ENCODE measurements at places on chromosomes 7 and 10.

DNA sequence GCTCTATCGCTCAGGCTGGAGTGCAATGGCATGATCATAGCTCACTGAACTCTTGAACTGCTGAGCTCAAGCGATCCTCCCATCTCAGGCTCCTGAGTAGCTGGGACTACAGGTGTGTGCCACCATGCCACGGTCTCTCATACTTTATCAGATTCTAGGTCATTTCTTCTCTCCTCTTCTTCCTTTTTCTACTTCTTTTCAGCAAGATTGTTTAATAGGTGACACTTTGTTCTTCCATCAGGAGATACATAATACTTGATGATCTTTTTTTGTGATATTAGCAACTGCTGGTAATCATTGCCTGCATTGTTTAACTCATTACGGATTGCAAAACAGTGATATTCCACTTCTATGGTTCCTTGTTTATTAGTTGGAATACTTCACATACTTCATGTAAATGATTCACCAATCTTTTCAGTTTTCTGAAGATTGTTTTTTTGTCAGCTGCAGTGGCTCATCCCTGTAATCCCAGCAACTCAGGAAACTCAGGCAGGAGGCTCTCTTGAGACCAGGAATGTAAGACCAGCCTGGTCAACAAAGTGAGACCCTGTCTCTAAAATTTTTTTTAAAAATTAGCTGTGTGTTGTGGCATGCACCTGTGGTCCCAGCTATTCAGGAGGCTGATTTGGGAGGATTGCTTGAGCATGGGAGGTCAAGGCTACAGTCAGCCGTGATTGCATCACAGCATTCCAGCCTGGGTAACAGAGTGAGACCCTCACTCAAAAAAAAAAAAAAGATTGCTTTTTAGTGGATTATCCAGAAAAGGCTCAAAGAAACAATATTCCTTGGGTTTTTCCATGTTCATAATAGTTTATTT is 36.2 kb upstream of the CHST3 start:
- peak; percentile 33 for DNase-seq

DNA sequence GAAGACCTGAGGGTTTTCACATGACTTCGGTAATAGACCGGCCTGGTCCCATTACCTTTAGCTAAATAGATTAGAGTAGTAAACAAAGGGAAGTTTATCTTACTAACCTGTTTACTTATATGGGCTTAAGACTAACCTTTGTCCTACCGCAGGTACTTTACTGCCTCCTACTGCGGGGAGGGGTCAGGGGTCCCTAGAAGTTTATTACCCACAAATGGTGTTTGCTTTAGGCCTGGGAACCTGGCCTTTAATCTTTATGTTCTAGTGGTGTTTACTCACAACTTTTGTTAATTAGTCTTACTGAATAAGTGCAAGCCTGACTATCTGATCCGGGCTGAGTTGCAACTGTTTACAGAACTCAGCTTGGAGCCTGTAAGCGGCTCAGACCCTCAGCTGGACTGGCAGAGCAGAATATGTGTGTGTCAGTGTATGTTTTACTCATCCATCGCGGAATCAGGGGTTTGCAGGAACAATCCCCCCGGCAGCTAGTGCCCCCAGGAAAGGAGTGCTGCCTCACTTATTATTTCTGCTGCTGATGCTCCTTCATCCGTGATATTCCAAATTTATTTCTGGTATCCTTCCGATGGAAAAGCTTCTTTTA is 578.9 kb upstream of the SEMA3D start:
- no peak for DNase-seq

DNA sequence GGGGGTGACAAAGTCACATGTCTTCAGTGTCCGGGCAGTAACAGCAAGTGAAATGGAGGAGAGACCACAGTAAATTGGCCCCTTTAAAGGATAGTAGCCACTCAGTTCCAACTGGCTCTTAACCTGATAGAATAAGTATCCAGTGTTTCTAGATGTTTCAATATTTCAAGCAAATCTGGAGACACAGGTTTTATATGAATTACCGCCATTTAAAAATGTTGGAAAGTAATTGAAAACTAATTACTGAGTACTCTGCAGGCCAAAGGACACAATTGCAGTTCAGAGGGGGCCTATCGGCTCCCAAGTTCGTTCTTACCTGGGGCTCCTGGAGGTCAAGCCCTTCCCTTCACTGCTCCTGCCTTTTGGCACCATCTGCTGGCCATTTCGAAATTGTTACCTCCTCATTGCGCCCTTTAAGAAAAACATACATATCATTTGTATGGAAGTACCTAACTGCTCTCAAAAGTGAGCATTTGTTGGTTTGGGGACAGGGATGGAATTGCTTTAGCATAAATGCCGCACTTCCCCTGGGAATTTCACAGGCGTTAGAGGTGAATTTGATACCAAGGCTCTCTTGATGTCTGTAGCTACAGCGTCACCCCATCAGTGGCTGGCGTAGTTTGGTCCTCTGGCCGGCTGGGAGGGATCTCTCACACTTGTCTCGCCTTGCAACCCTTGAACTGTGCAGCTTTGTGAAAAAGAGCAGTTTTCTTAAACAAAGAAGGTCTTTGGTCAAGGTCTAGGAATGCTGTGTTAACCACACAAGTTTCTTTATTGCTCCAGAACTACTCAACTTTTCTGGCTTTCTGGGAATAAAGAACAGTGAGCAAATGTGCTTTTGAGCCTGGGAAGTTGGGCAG is 220.0 kb downstream of the ARHGAP21 start:
- DNase-seq = peak; percentile 34

DNA sequence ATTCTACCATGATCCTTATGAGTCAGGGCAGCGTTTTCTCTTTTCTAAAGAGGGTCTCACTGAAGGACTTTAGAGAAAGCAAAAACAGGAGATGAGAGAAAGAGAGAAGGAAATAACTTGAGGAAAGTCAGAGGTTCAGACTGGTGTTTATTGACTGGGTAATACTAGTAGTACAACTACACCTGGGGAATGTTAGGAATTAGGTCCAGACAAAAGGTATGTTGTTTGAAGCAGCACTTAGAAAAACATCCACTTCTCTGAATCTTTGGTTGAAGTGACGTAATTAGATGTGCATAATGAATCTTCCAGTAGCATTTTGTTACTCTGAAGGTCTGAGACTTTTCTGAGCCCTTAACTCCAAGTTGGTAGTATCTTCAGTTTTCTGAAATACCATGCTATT is 380.3 kb upstream of the LRGUK start:
- DNase-seq = no peak

DNA sequence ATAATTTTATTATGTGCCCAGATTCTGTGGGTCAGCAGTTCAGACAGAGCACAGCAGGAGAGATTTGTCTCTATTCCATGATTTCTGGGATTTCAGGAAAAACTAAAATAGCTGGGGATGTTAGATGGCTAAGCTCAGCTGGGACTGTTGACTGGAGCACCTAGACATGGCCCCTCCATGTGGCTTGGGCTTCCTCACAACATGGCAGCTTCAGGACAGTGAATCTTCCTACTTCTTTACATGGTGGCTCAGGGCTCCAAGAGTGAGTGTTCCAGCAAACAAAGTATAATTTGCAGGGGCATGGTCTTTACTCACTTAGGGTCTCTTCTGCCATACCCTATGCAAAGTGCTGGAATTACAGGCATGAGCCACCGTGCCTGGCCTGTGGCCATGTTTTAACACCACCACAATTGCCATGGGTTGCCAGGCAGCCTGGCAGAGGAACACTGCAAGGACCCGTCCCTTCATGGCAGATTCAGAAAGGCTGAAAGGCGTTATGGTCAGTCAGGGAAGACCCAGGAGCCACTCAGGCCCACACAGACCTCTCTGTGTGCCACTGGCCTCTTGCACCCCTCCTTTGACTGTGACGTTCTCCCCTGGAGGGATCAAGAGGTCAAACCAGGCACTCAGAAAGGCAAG is 50.8 kb upstream of the ZMIZ1 start:
- DNase-seq = no peak

GRCh38 chr7:28554802-28555471 is 142.6 kb downstream of the CREB5 start:
- DNase-seq = no peak

Data from activated naive CD4-positive, alpha-beta T cell treated with anti-CD3 and anti-CD28 coated beads, Interleukin-2, amount 50 U/mL, for 72 hours (primary cell).